ENCODE measurements at places on chromosomes 4 and X.

DNA sequence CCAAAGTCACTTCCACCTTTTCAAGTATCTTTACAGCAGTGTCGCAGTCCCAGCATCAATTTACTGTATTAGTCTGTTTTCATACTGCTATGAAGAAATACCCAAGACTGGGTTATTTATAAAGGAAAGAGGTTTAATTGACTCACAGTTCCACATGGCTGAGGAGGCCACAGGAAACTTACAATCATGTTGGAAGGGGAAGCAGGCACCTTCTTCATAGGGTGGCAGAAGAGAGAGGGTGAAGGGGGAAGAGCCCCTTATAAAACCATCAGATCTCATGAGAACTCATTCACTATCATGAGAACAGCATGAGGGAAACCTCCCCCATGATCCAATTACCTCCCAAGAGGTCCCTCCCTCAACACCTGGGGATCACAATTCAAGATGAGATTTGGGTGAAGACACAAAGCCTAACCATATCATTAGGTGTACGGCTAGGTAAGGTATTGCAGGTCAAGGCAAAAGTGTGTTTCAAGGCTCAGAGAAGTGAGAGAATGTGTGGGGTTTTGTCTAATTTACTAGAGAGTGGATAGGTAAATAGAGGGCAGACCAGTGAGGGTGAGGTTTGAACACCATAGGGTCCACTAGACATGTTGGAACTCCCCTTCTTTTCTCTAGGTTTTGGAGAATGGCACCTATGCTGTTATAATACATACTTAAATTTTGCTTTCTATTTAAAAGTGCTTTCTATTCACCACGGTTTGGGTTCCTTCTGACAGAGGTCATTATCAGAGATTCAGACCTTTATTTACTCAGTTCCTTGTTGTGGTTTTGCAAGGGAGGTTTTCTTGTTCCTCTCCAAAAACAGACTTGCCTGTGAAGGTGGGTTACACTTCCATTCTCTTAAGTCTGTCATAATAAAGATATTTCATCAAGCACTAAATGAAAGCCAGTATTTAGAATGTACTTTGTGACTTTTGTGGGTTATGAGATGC is 186.6 kb downstream of the CPEB2 start:
- no peak for DNase-seq

GRCh38 chr4:73725985-73726384 is 14.4 kb upstream of the CXCL8 start:
- DNase-seq, result peak; percentile 86

DNA sequence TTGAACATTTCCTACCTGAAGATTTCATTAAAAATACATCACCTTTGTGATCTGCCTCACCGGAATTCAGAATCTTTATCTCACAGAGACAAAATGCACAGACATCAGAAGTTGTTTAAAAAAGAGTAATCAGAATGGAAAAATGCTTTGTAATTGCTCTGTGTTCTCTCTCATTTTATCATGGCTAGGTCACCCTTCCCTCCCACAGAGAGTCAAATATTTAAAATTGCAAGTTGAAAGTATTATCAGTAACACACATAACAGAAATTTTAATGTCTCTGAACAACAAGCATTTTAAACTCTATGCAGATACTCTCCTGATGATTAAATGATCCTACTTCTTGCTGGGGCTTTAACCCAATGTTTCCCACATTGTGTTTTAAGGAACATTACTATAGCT is 362.0 kb downstream of the CBLL2 start:
- DNase-seq, result peak; percentile 47

- DNase-seq, result no peak
Measured at GRCh38 chr4:188930822-188931221, 791.6 kb downstream of the TRIML1 start.
